BJ (cell line): ENCODE measurements at places on chromosomes 4 and X. TPM values are rescaled to one million over a fixed set of nuclear protein-coding genes. Genes with fewer than 3 reads are reported as not detected.

DNA sequence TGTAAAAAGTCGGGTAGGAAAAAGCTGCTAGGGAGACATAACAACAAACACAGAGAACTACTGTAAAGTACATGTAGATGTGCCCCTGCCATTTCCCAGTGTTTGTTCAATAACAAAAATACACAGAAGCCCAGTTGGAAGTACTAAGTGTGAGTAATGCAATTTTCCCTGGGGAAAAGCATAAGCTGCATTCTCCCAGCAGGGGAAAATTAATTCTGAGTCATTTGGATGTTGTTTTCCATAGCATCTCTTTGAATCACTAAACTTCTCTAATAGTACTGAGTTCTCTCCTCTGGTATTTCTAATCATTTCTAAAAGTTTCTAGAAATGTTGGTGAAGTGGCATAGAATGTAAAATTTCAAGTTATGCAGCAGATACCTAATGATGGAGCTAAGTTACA is 1114.9 kb downstream of the C4orf33 start:
- peak; percentile 26 for DNase-seq

- no peak for DNase-seq
Observed at GRCh38 chr4:8710416-8710815, 117.9 kb downstream of the CPZ start.

DNA sequence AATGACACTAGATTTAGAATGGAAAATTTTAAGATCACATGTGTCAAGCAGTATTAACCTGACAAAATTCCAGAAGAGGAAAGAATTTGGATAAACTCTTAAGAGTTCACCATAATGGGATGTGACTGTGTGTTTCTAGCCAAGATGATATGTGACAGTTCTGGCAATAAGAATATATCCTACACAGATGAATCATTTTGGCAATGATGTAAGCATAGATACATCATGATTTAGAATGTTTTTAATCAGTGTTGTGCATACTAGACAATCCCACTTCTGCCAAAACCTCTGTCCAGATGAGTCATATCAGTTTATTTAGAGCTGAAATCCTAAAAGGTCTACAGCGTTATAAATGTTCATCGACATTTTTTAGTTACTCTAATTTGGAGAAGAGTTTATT is 48.8 kb downstream of the PTCHD1 start:
- DNase-seq: no peak

PABPC5 gene
- 0.66 and 0.99 TPM in 2 replicates for polyA plus RNA-seq
